Omental fat pad (tissue), 4 donors: ENCODE measurements at places on chromosomes 12 and 14. TPM values are rescaled to one million over a fixed set of nuclear protein-coding genes. Genes with fewer than 3 reads are reported as not detected.

Gene KRT6C
- not detected for total RNA-seq

Gene FOXN4
- total RNA-seq, result not detected

Gene KLRG1
- 2.3 TPM for total RNA-seq

GRCh38 chr12:1738446-1738845 is 47.6 kb downstream of the ADIPOR2 start:
- DNase-seq, result no peak

GRCh38 chr12:132533584-132533958 is 43.6 kb downstream of the FBRSL1 start:
- DNase-seq, result no peak

DNA sequence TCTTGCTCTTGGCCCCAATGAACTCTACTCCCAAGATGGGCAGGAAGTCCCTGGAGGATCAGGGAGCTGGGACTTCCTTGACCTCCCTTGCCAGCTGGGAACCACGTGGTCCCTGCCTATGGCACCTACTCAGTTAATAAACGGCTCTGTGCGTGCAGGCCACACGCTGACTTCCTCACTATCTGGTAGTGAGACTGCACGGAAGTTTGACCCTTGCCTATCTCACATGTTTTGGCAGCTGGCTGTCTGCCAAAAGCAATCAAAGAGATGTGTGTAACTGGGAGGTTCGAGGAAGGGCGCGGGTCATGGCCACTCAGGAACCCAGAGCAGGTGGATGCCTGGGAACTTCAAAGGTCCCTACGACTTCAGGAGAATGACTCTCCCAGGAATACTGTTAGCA is 57.9 kb downstream of the RFLNA start:
- DNase-seq, result no peak

DNA sequence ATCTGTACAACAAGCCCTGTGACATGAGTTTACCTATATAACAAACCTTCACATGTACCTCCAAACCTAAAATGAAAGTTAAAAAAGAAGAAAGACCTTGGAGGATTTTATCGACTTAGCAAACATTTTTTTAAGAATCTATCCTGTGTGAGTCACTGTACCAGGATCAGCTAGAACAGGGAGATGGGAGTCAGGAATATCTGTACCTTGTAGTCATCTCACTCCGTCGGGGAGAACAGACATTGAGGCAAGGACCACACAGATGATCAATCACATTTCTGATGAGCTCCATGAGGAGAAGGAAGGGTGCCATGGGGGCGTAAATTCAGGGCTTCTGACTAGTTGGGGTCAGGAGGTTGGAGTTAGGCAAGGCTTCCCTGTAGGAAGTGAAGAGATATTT is 310.6 kb downstream of the VRK1 start:
- no peak for DNase-seq

- no peak for DNase-seq
These were observed 21.0 kb upstream of the RNASE2 start for GRCh38 chr14:20934148-20934762.

DNA sequence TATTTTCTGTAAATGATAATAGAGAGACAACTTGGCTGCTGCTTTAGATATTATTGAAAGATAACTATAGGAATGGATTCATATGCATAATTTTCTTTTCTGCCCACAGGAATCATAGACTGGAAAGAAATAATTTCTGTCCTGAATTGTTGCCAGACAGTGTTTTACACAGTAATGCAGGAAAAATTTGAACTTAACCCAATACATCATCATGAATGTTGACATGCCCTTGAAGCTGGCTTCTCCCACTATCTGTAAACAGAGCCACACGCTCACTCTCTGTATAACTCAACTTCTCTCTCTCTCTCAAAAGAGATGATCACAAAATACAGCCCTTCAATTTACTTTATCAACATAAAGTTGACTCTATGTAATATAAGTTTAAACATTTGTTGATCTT is 56.6 kb downstream of the PAX9 start:
- DNase-seq, result no peak

GRCh38 chr14:71430321-71430677 is 501.9 kb upstream of the RGS6 start:
- no peak for DNase-seq

GRCh38 chr12:57433370-57433769 is 1.2 kb upstream of the INHBC start:
- no peak for DNase-seq

GRCh38 chr12:18932715-18933114 is 194.8 kb downstream of the CAPZA3 start:
- DNase-seq, result no peak

- DNase-seq, result no peak
These were observed 9.2 kb downstream of the ATF7 start for GRCh38 chr12:53616950-53617349.

GRCh38 chr12:57604454-57604991 is at the start of gene DTX3:
DTX3 (plus strand) TSS chr12:57604824; CDS start chr12:57606518, 1,694 bp downstream.
- DNase-seq, result no peak

- no peak for DNase-seq
These were observed 48.5 kb upstream of the CPM start for GRCh38 chr12:68981516-68981915.
